ENCODE measurements at places on chromosomes 4 and X.

DNA sequence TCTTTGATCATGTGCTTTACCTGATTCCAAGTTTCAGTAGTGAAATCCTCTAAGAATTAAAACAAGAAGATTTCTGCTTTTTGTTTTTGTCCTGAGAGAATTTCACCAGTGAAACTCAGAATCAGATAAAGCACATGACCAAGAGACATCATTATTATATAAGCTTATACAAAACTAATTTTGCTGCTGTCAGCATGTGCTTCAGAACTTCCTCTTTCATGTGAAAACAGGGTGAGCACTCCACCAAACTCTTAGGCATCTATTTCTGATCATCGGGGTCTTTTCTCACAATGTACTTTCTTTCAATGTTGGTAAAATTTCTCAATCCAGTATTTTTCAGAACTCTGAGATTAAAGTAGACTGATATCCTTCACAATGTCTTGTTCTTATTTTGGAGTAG lies 152.1 kb downstream of the SLC39A8 start:
- DNase-seq: no peak

GRCh38 chr4:87360338-87360935 lies 30.6 kb downstream of the HSD17B11 start:
- DNase-seq: no peak

- DNase-seq: no peak
These were observed 555.1 kb upstream of the FRG1 start for GRCh38 chr4:189385579-189385978.

- no peak for DNase-seq
These were observed 98.3 kb upstream of the MAOA start for GRCh38 chrX:43557792-43558191.

Data from activated gamma-delta T cell (primary cell).